CD4-positive, alpha-beta T cell treated with Interleukin-15 for 4 hours (primary cell): ENCODE measurements at places on chromosomes 7 and 10.

DNA sequence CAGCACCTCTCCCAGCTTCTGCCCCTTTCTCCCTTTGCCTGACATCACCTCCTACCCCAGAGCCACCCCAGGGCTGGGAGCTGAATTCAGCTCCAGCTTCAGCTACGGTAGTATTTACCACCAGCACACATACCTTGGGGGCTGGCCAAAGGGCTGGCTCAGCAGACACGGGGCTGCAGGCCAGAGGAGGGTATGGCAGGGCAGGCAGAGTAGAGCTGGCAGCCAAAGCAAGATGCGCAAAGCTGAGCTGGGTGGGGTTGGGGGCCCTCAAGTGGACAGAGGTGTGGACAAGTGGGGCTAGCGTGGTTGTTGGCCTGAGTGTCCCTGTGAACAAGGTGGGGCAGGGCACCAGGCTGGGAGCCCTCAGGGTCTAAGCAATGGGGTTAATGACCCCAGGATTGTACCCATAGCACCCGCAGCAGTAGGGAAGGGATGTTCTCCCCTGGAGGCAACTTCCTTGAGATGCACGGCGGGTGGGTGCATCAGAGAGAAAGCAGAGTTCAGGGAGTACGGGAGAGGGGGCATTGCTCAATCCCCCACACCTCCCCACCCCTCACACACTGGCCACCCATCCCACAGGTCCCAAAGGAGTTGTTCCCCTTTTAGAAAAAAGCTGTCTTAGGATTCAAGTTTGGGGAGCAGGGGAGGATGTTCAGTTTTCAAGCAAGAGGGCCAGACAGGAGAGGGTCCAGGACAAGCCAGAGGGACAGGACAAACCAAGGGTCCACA lies 8.0 kb downstream of the VSIR start:
- DNase-seq, result no peak

DNA sequence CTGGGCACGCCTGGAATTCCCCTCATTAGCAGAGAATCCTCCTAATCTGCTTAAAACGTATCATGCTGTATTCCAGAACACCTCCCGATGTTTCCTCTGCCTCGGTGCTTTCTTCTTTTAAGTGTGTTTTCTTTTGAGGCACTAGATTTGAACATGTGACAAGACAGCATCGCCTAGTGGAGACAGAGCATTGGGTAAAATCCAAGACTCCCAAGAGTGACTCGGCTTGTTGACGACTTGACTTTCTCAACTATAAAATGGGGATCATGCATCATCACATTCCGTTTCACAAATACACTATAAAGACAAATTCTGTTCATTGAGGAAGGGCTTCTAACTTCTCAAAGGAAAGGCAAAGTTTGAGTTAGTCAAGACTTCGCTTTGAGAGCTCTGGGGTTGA lies 105.6 kb upstream of the RNF32 start:
- DNase-seq, result no peak

DNA sequence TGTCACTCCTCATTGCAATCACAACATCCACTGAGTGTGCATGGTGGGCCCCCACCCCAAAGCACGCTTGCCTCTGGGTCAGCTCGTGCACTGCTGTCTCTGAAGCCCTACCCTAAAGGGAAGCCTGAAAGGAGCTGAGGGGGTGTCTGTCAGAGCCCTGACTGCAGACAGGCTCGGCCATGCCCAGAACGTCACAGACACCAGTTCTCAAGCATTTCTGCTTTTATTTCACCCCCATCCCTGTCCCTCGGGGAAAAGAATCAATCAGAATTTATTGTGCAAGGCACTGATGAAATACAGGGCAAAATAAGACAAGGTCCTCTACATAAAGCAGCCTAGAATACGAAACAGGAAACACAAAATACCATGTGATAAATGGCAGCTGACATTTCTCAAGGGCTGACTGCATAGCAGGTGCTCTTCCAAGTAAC lies 231.8 kb downstream of the WDR37 start:
- DNase-seq, result no peak

- DNase-seq, result no peak
Measured at GRCh38 chr10:133489816-133490588, 36.3 kb downstream of the SCART1 start.

- no peak for DNase-seq
Measured at GRCh38 chr10:74988832-74989561, 122.5 kb upstream of the SAMD8 start.

GRCh38 chr7:151246102-151246850 lies 2.2 kb downstream of the SMARCD3 start:
- no peak for DNase-seq

- no peak for DNase-seq
Measured at GRCh38 chr10:103708627-103709288, 146.6 kb downstream of the SH3PXD2A start.

- DNase-seq, result no peak
Measured at GRCh38 chr10:4061441-4061951, 276.5 kb upstream of the KLF6 start.

DNA sequence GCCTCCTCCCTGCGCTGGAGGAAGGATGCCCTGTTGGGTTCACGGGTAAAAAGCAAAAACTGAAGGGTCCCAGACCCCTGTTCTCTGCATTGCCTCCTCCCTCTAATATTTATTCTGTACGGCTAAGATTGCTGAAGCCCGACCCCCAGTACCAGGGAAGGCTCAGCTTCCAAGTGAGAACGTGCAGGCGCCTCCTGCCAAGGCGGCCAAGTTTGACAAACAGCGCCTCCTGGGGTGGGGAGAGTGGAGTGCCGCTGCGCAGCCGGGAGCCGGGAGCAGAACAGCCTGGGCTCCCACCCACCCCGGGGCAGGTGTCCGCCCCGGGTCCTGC lies 4.7 kb upstream of the EBF3 start:
- no peak for DNase-seq

DNA sequence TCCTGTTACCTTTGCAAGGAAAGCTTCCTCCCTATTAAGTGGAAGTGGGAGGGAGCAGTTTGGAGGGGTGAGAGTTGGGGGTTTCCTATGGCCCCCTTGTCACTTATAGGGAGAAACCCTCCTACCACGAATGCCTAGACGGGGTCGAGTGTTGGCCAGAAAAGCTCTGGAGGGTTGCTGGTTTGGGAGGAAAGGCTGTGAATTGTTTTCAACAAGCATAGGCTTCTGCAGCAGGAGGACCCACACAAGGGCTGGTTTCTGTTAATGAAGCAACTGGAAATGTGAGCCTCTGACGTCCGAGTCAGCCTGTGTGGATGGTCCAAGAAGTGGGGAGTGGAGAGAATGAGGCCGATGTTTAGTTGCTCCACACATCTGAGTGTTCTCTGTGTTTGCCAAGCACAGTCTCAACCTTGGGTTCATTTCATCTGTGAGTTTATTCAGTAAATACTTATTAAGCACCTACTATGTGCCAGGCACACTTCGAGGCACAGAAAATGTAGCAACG lies 37.3 kb upstream of the LEP start:
- no peak for DNase-seq

GRCh38 chr7:156195276-156195675 lies 383.0 kb upstream of the SHH start:
- no peak for DNase-seq

GRCh38 chr10:110151971-110152370 lies 55.4 kb upstream of the MXI1 start:
- DNase-seq, result no peak

DNA sequence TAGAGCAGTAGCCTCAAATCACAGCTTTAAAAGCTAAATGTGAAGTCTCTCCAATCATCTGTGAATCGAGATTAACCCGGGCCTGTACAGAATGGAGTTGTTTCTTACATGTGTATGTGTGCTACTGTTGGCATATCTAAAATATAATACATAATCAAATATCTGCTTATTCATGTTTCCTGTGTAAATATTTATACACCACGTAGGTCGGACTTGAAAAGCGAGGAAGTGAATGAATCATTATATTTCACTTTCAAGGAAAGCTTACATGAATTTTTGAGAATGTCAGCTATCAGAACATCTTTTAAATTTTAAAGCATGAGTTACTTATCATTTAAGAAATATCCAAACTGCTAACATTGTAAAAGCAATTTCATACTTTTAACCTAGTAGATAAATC lies 233.3 kb downstream of the SLC25A13 start:
- DNase-seq, result no peak

DNA sequence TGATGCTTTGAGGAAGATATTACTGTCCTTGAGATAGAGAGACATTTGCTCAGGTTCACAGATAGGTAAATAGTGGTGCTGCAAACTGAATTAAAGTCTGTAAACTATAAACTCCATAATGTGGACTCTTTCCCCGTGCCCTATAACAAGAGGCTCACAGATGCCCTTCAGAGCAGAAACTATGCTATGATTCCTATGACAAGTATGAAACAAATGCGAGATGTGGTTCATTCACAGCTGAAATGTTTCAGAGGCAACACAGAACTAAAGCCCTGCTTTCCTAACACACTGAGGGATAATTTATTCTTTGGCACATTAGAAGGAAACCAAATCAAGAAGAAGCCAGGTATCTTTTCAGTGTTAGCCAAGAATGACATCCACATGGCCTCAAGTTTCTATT lies 13.4 kb downstream of the CHUK start:
- DNase-seq, result no peak

- no peak for DNase-seq
Measured at GRCh38 chr7:18906901-18907300, 210.5 kb downstream of the TWIST1 start.

DNA sequence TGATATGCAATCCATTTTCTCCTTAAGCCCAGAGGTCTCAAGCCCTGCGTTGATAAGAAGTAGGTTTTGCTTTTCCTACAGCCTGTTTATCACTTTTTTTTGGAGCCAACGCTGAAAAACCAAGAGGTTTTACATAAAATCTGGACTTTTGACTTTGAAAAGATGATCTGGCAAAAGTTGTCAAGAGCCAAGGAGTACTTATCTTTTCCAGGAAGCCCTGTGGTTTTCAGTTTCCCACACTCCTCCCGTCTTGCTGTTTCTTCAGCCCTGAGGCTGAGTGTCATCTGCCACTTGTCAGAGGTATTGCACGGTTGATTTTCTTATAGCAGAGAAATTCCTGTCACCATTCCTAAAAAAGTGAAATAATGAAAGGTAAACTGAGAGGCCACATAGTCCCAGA lies 108.7 kb downstream of the TYW1 start:
- DNase-seq, result peak; percentile 16

DNA sequence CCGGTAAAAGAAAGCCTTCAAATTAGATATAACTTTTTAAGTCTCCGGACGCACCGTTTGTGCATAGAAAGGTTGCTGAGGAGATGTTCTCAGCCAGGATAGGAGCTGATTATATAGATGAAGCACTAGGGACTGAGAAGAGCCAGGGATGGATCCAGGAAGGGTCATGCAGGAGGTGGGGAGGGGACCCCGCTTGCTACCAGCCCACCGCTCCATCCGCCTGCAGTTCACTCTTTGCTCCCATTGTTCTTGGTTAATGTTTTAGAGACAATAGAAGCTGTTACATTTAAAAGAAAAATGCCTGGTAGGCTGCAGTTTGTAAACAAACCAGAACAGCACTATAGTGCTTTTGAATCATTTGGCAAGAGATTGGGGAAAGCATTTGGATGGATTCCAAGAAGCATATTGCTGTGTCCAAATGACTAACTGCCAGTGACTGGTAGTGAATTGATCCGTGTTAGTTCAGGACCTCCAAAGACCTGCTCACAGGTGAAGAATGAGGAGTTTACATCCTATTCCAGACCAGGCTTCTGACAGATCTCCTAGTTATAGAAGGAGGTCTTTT lies 175.9 kb upstream of the TAC1 start:
- no peak for DNase-seq

GRCh38 chr10:6964543-6964942 lies 384.5 kb upstream of the PRKCQ start:
- DNase-seq, result no peak

GRCh38 chr10:101095550-101096213 lies 33.9 kb downstream of the KAZALD1 start:
- peak; percentile 67 for DNase-seq

- no peak for DNase-seq
Measured at GRCh38 chr10:30637881-30638467, 8.4 kb upstream of the LYZL2 start.

DNA sequence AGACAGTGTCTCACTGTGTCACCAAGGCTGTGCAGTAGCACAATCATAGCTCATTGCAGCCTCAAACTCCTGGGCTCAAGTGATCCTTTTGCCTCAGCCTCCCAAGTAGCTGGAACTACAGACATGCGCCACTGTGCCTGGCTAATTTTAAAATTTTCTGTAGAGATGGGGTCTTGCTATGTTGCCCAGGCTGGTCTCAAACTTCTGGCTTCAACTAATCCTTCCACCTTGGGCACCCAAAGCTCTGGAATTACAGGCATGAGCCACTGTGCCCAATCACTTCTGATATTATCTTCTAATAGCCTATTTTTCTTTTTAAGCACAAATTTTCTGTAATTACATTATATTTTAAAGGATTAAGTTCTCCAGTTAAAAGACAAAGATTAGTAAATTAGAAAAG lies 42.6 kb upstream of the ZC3HAV1 start:
- DNase-seq, result no peak

DNA sequence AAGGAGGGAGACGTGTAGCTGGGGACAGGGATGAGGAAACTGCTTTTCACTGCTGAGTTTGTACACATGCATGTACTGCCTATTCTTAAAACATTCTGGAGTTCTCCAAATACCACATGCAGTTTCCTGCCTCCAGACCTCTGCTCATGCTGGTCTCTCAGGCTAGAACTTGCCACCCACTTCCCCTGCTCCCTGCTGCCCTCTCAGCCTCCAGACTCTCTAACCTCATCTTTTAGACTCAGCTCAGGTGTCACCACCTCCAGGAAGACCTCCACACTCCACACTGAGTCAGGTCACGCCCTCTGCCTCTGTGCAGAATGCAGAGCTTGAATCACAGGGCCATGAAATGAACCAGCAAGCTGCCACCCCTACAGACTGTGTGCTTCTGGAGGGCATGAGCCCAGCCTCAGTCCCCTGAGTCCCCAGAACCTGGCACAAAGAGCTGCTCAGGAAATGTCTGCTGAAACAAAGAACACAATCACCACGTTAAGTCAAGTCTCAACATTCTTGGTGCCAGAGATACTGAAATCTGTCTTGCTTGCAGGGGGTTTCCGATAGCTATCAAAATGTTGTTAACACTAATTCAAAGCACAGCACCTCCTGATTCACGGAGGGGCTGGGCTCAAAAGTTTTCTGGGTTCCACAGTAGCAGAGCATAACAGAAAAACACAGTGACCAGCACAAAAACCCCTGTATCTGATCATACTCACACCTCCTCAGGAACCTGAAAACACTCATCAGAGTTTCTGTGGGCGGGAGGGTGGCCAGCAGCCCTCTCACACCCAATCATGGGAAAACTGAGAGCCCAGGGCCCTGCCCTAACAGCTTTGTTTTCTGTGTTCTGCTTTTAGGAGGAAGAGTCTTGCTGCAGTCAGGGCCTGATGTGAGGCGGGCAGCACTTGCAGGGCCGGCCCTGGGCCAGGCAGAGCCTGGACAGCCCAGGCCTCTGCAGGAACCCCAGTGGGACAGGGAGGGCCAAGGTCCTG lies 21.1 kb downstream of the FAM53B start:
- peak; percentile 84 for DNase-seq
